Stimulated activated CD4-positive, alpha-beta T cell treated with anti-CD3 and anti-CD28 coated beads, Interleukin-4, amount 100 ng/mL, for 48 hours (primary cell): ENCODE measurements at places on chromosomes 6 and 20.

- no peak for DNase-seq
Observed at GRCh38 chr6:2632368-2632767, 118.4 kb downstream of the MYLK4 start.

DNA sequence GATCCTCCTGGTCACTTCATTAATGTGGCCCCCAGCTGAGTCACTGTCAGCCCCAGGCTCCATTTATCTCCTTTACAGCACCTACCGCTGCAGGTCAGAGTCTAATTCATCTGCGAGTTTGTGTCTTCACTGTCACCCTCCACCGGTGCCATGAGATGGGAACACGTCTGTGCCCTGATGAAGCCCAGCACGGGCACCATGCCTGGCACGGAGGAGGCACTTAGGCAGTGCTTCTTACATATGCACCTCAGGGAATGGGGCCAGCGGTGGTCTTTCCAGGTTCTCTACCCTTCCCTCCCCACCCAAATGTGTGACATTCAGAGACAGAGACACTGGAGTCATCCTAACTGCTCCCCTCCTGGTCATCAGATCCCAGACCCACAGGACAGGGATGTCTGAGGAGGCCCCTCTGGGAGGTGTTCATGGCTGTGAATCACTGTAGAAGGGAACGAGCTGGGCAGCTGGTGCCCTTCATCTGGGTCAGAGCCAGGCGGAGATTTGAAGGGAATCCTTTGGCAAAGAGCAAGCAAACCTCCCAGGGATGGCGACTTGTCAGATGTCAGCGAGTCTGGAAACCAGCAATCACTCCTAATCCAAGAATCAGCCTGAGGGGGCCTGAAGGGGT, 364.6 kb downstream of the PREX1 start:
- DNase-seq: no peak

- no peak for DNase-seq
Observed at GRCh38 chr6:35993150-35993549, 31.3 kb downstream of the SLC26A8 start.

GRCh38 chr20:52049001-52049731, 142.4 kb downstream of the ZFP64 start:
- no peak for DNase-seq

GRCh38 chr6:155100087-155100486, 105.0 kb downstream of the TIAM2 start:
- DNase-seq: no peak

DNA sequence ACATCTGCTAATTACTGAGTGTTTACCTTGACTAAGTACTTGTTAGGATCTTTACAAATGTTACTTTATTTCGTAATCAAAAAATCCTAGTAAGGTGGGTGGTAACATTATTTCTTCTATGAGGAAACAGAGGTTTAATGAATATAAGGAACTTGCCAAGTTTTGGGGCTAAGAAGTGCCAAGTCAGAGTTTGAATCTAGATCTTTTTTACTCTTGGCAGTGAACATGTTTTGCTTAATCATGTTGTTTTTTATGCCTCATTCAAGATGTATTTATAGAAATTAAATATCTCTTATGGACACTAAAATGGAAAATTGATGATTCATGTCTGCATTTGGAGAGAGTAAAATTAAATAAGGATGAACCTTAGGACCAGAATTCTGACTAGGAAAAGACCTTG, 393.7 kb downstream of the UTRN start:
- no peak for DNase-seq

DNA sequence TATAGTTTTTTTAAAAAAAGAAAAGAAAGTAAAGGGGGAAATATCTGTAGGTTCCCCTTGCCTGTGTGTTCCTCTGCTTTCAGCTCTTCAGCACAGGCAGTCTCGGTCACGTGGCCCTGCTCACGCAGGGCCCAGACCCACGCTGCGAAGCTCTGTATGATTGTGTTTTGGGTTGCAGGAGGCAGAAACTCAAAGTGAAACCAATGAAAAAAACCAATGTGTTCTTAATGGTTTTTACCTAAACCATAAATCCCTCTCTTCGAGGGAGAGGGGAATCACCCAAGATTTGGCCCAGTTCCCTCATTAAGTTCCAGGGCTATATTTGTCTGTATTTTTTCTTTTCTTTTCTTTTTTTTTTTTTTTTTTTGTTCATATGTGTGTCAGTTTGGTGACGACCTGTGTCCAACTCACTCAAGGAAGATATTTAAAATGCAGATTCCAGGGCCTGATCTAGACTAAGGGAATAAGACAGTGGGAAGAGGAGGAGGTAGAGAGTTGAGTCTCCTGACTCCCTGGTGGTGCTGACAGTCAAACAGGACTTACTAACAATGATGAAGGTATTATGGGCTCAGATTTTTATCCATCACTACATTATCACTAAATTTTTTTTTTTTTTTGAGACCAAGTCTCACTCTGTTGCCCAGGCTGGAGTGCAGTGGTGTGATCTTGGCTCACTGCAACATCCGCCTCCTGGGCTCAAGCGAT, 33.8 kb upstream of the RREB1 start:
- peak; percentile 70 for DNase-seq

GRCh38 chr6:62976566-62976965, 234.7 kb upstream of the FKBP1C start:
- DNase-seq: no peak

GRCh38 chr6:83092756-83093399, 25.4 kb downstream of the DOP1A start:
- DNase-seq: no peak

GRCh38 chr6:68364271-68364805, 270.7 kb upstream of the ADGRB3 start:
- no peak for DNase-seq
